Thoracic aorta (tissue), 2 donors: ENCODE measurements at places on chromosomes 12 and 14. TPM values are rescaled to one million over a fixed set of nuclear protein-coding genes. Genes with fewer than 3 reads are reported as not detected.

LIN7A gene
- total RNA-seq, result 0.41 TPM

DNA sequence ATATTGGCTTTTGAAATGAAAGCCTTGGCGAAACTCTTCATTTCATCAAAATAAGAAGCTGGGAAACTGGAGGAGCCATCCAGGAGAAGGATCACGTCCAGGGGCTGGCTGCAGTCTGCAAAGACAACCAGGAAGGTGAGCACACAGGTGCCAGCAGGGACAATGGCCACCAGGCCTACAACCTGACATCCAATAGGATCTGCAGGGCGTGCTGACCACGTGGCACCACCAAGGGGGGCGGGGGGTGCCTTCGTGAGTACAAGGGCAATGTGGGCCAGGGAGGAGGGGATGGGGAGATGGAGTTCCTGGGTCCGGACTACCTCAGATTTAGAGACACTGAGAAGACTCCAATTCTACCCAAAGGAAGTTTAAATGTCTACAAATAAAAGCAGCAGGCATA lies 71.7 kb upstream of the ANO2 start:
- DNase-seq, result no peak

DNA sequence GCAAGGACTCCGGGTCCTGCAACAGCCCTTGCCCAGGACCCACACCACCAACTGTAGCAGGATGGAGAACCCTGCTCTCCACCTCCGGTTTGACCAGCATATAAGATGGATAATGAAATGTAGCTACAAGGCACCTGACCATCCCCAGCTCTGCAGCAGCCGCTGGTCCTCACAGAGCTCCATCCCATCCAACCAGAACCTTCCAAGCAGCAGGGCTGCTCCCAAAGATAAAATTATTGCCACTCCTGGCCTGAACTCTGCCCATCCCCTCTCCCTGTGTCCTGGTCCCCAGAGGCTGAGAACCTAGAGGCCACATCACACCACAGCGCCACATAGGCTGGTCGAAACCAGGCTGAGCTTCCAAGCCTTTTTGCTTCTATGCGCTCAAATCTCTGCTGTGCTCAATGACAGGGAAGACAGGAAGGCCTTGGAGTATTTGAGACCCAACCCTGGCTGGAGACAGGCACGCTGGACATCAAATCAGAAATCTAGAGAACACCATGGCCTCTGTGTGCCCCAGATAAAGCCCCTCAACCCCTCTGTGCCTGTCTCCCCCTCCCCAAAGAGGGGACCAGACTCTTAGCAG lies 4.2 kb downstream of the CDK2AP1 start:
- DNase-seq, result no peak

DNA sequence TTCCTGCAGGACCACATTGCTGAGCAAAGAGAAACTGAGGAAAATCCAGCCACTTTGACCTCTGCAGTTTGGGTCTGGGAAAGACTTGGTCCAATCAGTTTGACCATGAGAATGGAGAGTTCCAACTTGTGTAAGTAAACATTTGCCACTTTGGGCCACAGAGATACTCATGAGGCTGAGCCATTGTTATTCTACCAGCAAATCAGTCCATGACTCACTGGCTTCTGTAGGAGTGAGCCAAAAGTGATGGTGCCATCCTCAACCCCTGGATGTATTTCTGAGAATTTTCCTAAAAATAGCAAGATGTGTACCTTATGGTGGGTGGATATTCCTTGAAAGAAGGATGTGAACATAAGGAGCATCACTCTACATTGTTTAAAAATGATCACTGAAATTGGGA lies 192.9 kb upstream of the OR4E1 start:
- DNase-seq, result no peak

DNA sequence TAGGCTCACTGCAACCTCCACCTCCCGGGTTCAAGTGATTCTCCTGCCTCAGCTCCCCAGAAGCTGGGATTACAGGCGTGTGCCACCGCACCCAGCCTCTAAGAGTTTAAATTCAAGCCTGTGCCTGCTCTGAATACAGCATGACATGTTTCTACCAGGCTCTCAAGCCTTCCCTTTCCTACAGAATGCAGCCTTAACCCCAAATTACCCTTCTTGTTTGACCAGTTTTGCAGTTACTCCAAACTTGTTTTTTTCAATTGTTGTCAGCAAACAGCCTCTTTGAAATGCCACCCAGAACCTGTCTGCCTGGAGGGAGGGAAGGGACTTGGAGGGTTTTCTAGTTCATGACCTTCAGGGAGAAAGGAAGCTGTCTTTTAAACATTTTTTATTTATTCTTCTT lies 15.4 kb downstream of the GLTP start:
- DNase-seq, result no peak

DNA sequence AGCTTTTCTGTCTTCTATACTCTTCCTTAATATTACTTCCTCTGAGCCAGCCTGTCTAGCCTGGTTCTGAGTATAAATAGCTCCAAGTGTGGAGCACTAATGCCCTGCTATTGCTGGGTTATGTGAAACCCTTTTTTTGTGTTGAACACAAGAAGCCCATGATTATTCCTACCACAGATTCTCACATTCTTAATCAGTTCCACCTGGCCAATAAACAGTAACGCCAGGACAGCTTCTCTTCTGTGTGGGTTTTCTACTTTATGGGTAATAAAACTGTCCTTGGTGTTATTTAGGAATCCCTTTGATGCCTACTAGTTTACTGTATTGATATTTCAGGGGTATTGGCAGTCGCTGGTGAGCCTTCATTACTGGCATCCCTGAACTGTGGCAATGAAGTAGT lies 48.9 kb upstream of the LRIG3 start:
- no peak for DNase-seq

SSTR1 gene
- 0.85 TPM for total RNA-seq

INSM2 gene
- not detected for total RNA-seq

SYCP3 gene
- total RNA-seq, result not detected
